Breast epithelium (tissue), 4 donors: ENCODE measurements at places on chromosomes 1 and 21.

- DNase-seq, result no peak
Observed at GRCh38 chr1:8342325-8342724, 24.4 kb downstream of the SLC45A1 start.

GRCh38 chr1:244092293-244092963 lies 41.3 kb downstream of the ZBTB18 start:
- peak; percentile 25 for DNase-seq

GRCh38 chr1:59360729-59361128 lies 63.8 kb downstream of the FGGY start:
- no peak for DNase-seq

GRCh38 chr1:1033731-1034438 lies 14.0 kb downstream of the AGRN start:
- no peak for DNase-seq

- DNase-seq, result no peak
Observed at GRCh38 chr1:220093361-220094015, 444 bp upstream of the IARS2 start.

DNA sequence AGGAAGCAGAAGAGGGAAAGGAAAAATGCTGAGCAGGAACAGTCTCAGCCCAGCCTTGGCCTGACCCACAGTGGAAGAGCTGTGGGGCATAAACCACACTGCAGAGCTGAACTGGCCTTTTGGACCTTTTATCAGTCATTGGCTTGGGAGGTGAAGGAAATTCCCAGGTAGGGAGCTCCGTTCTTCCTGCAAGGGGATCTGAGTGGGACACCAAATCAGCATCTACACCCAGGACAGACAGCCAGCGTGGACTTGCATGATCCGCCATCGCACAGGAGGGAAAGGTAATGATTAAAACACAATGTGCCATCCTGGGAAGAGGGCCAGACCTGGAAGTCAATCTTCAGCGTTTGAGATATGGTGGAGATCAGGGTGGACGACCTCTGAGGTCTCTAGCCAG lies 1.2 kb upstream of the MTFR1L start:
- no peak for DNase-seq

DNA sequence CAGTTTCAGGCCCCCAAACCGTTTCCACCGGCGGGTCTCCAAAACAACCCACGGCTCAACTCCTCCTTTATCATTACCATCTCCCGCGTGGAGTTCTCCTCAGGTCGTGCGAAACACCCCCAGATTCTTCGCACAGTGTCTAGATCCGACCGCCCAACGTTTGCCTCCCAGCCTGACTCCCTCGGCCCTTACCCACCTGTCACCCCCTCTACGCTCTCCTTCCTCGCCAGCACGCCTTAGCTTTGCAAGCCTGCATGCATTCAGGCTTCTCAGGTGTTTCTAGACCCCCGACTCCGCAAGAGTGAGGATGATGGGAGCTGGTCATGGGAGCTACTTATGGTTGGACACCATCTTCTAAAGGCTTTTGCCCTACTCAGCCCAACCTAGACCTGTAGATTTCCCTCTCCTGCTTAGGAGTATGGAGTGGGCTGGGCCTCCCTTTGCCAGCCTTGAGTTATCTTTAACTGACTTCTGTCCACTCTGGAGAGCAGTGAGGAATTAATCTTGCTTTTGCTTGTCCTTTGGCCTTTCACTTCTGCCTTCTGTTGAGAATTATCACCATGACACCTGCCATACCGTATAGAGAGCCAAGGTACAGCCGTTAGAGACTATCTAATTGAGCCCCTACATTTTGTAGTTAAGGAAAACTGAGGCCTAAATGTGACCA lies 865 bp downstream of the ATP5IF1 start:
- no peak for DNase-seq

DNA sequence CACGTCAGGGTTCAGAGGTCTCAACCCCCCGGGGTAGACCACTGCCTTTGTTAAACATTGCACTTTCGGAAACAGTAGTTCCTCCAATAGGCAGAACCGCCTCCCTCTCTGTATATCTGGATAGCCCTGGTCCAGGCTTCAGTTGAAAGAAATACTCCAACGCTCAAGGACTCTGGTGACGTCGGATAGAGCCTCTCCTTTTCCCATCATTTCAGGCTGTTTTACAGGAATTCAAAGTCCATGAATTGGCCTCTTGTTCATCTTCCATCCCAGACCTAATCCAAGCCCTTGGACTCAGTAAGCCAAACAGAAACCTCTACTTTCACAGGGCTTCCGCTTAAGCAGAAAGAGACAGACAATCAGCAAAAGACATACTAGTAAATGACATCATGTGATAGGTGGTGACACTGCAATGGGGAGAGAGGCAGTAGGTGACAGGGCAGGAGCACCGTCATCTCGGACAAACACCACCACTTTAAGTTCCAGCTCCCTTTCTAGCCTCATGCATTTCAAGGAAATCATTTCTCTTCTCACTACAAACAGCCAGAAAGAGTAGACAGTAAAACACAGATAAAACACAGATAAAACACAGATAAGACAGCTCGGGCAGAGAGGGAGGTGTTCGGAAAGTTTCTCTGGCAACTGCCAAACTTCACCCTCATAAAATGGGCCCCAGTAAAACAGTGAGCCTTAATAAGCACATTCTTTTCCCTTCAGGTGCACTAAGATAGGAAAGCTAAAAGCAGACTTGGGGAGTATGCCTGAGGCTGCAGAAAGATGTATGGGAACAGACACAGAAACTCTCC lies 2.3 kb upstream of the PLA2G2A start:
- DNase-seq, result no peak
